GM03348 (cell line): ENCODE measurements at places on chromosomes 1 and 21.
A peak's percentile ranks its signal among the peaks of the same experiment; 100 is the strongest.

- DNase-seq = peak; percentile 62
Measured at GRCh38 chr1:81549588-81550127, 251.1 kb upstream of the ADGRL2 start.

DNA sequence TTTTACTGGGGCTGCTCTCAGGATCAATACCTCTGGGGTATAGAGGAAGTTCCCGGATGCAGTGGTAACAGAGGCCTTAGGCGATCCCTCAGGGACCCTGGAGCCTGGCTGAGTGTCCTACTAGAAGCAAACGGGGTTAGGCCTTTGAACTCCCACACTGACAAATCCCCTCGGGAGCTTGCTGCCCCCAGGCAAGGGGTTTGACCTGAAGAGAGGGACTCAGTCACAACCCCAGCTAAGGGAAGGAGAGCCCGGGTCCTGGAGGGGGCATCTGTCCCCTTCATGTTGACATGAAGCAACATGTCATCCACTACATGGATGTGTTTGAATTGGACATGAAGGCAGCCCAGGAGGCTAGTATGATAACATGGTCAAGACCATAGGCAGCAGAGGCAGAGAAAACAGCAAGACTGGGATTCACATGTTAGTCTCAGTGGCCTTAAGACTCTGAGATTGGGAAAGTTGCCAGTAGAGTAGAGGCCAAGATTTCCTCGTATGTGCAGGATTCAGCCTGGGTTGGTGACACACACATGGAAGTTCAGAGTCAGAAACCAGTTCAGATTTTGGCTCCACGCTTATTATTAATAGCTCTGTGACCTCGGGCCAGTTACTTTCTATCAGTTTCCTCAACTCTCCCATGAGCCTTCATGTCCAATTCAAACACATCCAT is 101.5 kb downstream of the KCNN3 start:
- DNase-seq = no peak

GRCh38 chr1:62196086-62196690 is 1.5 kb downstream of the L1TD1 start:
- no peak for DNase-seq

GRCh38 chr1:248404024-248404423 is 1.2 kb downstream of the OR2T1 start:
- no peak for DNase-seq

DNA sequence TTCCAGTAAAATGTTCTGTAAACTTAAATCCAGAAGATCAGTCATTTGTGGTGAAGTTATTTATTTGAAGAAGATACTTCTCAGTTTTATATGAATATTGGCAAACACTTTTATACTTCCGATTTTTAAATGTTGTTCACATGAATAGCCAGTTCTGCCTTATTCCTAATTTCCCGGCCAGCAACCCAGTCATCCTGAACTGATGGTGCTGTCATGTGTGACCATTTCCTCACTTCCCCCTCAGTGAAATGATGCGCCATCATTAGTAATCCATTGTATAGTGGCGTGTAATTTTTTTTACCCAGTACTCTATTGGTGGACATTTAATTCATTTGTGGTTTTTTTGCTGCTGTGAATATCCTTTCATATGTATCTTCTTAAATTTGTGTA is 16.4 kb downstream of the GPSM2 start:
- no peak for DNase-seq

GRCh38 chr1:76289692-76290091 is 215.1 kb downstream of the ST6GALNAC3 start:
- DNase-seq = no peak

GRCh38 chr1:16913181-16913832 is 8.4 kb upstream of the CROCC start:
- no peak for DNase-seq

DNA sequence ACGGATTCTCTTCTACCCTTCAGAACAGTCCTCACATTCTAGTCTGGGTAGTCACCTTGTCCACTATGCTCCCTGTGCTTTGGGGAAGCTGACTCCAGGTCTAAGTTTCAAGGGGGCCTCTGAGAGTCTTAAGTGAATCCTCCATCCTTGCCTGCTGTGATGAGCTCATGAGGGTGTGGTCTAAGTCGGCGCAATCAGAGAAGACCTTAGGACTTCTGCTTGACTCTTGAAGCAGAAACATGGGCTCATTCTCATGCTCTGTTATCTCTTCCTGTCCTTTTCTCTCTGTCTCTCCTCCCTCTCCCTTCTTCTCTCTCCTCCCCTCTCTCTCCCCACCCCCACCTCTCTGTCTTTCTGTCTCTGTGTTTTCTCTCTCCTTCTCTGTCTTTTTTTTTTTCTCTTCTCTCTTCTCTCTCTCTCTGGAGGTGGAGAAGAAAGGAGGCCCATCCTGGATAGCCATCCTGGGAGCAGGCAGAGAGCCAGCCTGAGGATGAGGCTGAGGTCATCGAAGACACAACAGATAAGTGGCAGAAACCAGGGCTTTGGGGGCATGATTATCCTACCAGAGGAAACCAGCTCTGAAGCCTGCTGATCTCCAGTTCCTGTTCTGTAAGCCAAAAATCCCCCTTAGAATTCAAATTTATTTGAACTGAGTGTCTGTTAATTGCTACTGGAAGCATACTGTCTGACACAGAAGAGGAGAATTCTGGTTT is 245.6 kb downstream of the SIPA1L2 start:
- no peak for DNase-seq

DNA sequence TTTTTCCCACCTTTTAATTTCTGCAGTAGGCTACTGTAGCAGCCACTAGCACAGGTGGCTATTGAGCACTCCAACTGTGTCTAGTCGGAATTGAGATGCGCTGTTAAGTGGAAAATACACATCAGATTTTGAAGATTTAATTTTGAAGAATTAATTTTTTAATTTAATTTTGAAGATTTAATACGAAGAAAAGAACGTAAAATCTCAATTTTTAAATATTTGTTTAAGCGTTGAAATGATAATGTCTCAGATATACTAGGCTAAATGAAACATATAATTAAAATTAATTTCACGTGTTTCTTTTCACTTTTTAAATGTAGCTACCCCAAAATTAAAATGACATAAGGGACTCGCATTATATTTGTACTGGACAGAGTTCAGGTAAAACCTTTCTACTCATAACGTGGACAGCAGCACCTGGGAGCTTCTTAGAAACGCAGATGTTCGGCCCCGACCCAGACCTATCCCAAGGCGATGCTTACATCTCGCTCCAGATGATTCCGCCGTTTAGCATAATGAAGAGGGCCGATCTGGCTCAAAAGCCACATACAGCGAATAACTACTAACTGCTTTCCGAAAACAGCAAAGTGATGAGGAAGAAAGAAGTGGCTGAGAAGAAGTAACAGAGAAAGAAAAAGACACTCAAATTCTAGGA is 717 bp downstream of the CRYZL1 start:
- DNase-seq = peak; percentile 22

GRCh38 chr1:204343802-204344201 is 15.9 kb downstream of the PLEKHA6 start:
- DNase-seq = no peak

- DNase-seq = no peak
Measured at GRCh38 chr1:168553680-168554553, 10.1 kb upstream of the XCL2 start.

DNA sequence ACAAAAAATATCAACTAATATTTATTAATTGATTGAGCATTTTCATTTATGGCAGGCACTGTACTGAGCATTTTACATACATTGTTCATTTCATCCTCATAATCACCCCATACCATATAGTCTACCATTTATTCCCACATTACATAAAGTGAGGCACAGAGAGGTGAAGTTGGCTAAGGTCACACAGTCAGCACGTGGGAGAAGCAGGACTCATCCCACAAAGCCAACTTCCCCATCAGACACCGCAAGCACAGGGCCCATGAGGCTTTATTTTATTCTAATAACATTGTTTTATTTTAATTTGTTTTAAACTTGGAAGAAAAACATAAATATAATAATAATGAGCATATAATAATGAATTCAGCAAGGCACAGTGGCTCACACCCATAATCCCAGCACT is 43.1 kb upstream of the CAPZB start:
- DNase-seq = no peak

GRCh38 chr1:29243871-29244200 is 7.5 kb downstream of the PTPRU start:
- no peak for DNase-seq

- no peak for DNase-seq
Measured at GRCh38 chr1:231187571-231187970, 25.7 kb downstream of the TRIM67 start.

- DNase-seq = no peak
Measured at GRCh38 chr1:219692981-219693380, 80.1 kb upstream of the ZC3H11B start.

GRCh38 chr21:37463083-37463801 is 96.7 kb downstream of the DYRK1A start:
- peak; percentile 44 for DNase-seq
